Peyer's patch (tissue), 4 donors: ENCODE measurements at places on chromosomes 2 and 18.
A peak's percentile ranks its signal among the peaks of the same experiment; 100 is the strongest.

GRCh38 chr2:20212871-20213503 is 11.9 kb downstream of the SDC1 start:
- H3K27ac ChIP-seq: no peak overlapping the region
- no peaks in the 10 kb centered on the region for H3K27me3 ChIP-seq
- no peak overlapping the region for H3K4me3 ChIP-seq
- no peaks in the 10 kb centered on the region for H3K36me3 ChIP-seq
- peak; percentile 66 for DNase-seq

DNA sequence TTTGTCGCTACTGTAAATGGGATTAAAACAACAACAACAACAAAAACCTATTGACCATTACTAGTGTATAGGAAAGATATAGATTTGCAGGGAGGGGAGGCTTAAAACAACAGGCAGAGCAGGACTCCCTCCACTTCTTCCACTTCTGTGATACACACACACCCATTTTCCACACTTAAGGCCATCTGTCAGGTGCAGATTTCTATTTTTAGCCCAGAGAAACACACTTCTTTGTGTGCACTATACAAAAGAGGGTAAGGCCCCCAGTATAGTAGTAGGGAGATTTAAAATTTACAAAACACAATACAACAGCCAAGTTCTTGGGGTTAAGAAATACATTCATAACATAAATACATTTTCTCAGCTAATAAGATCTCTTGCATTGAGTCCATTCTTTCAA is 22.4 kb downstream of the PTPN2 start:
- no peak overlapping the region for H3K27ac ChIP-seq
- no peaks in the 10 kb centered on the region for H3K36me3 ChIP-seq
- no peak overlapping the region for H3K4me3 ChIP-seq
- H3K27me3 ChIP-seq: no peaks in the 10 kb centered on the region
- H3K4me1 ChIP-seq: peaks cover 13% of the 10 kb centered on the region
- DNase-seq: no peak

DNA sequence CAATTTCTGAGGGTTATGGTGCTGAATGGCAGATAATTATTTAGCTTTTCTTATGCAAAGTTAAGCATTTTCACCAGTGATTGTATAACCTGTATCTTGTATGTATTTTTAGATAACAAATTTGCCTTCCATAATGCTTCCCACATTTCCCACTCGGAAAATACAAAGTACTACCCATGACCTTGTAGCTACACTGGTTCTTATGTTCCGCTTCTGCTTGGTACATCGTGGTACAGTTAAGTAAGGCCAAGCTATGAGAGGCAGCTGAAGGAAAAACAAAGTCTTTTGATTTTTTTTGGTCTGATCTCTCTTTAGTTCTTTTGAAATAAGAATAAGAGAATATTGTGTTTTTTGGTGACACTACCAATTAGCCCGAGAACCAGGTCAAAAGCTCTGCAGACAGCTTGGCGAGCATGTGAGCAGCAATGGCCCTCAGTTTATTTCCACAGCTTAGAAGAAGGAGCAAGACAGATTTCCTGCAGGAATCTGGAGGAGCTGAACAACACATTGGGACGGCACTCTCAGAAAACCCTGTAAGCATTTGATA is 26.8 kb downstream of the SH3YL1 start:
- H3K4me1 ChIP-seq: no peaks in the 10 kb centered on the region
- H3K36me3 ChIP-seq: peaks cover 8% of the 10 kb centered on the region
- H3K27me3 ChIP-seq: no peaks in the 10 kb centered on the region
- H3K4me3 ChIP-seq: no peak overlapping the region
- no peak for DNase-seq

- H3K27me3 ChIP-seq: no peaks in the 10 kb centered on the region
- H3K4me1 ChIP-seq: no peaks in the 10 kb centered on the region
- DNase-seq: no peak
- H3K36me3 ChIP-seq: no peaks in the 10 kb centered on the region
- no peak overlapping the region for H3K27ac ChIP-seq
Observed at GRCh38 chr2:122148128-122148767, 392.8 kb downstream of the TSN start.

- no peak for DNase-seq
- no peaks in the 10 kb centered on the region for H3K27me3 ChIP-seq
- no peak overlapping the region for H3K4me3 ChIP-seq
- no peaks in the 10 kb centered on the region for H3K36me3 ChIP-seq
Observed at GRCh38 chr2:65675350-65675749, 243.0 kb upstream of the SPRED2 start.

GRCh38 chr2:189474526-189474925 is 33.3 kb downstream of the WDR75 start:
- no peak overlapping the region for H3K4me3 ChIP-seq
- no peak for DNase-seq
- no peaks in the 10 kb centered on the region for H3K36me3 ChIP-seq
- no peaks in the 10 kb centered on the region for H3K4me1 ChIP-seq
- no peaks in the 10 kb centered on the region for H3K27me3 ChIP-seq

- no peaks in the 10 kb centered on the region for H3K4me1 ChIP-seq
- no peaks in the 10 kb centered on the region for H3K27me3 ChIP-seq
- no peak overlapping the region for H3K4me3 ChIP-seq
- DNase-seq: no peak
Observed at GRCh38 chr2:225995796-225996461, 596.4 kb downstream of the NYAP2 start.

DNA sequence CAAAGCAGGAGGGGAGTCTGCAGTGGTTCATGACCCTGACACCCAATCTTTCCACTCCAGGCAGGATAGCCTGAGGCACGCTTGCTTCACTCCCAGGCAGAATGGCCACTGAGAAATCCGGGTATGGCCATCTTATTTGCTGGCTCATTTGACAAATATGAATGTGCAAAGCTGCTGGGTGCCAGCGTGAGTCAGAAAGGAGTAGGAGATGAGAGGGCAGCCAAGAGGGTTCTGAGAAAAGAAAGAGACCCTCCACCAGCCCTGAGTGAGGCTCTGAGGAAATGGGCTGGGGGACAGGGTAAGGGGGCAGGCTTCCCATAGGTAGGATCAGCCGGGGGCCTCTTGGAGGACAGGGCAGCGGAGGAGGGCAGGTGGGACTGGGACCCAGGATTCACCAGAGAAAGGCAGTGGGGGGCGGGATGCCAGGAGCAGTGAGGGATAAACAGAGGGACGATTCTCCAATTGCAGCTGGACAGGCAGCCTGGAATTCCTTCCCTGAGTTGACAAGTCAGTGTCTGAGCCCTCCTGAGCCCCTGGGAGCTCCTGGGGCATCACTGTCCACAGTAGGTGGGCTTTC is 15.2 kb downstream of the RAMP1 start:
- DNase-seq: no peak
- no peaks in the 10 kb centered on the region for H3K27me3 ChIP-seq

DNA sequence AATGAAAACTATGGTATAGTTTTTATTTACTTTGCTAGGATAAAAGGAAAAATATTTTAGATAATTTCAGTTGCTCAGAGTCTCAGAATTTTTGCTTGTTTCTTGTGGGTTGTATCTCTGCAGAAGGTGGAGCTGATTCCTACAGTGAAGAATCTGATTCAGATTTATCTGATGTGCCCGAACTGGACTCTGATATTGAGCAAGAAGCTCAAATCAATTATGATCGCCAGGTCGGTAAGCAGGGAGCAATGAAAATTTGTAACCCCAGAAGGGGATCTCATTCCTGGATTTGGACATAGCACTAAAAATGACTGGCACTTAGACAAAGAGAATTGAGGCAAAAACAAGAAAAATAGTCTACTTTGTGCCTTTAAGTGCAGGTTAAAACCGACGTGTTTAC is 140.2 kb downstream of the EML6 start:
- DNase-seq: no peak
- no peaks in the 10 kb centered on the region for H3K27me3 ChIP-seq
- H3K4me3 ChIP-seq: no peak overlapping the region
- no peaks in the 10 kb centered on the region for H3K4me1 ChIP-seq
- no peaks in the 10 kb centered on the region for H3K36me3 ChIP-seq

DNA sequence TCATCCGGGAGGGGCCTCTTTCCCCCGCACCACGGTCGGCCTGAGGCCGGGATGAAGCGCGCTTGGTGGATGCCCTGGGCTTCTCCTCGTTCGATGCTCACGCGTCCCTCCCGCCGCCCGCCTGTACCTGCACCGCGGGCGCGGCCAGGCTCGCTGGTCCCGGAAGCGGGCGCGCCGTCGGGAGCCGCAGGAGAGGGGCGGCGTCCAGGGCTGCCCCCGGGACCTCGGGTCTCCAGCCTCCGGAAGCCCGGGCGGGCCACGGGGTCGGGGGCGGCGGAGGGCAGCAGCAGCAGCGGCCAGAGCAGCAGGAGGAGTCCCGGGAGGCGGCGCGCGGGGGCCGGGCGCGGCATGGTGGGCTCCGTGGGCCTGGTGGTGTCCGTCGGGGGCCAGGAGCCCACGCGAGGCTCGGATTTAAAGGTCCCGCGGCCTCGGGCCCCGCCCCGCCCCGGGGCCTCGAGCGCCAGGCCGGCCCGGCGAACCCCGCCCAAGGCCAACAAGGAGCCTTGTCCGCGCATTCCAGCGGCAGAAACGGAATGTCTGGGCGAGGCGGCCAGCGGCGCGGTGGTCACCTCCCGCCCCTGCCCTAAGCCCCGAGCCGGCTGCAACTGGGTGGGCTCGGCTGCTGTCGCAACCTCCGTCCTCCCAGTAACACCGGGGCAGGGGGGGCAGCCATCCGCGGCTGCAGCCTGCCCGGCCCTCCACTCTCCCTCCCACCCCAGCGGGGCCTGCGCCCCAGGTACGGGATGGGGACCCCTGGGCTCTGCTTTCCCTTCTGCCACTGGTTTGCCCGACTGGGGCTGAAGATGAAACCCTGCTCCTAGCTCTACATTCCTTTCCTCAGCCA is at the start of gene MATN3:
Gene MATN3, minus strand, starts transcription at position 387 of the 844 bp plus-strand sequence. Its CDS starts 37 bp downstream, at position 350.
- H3K4me3 ChIP-seq: peak within 1 kb of the TSS; percentile 62
- H3K27me3 ChIP-seq: peaks cover 5% of the 10 kb centered on the region
- peaks cover 13% of the 10 kb centered on the region for H3K4me1 ChIP-seq
- no peaks in the 10 kb centered on the region for H3K36me3 ChIP-seq
- DNase-seq: no peak

- no peak overlapping the region for H3K27ac ChIP-seq
- H3K36me3 ChIP-seq: no peaks in the 10 kb centered on the region
- no peak for DNase-seq
- peak overlapping the region; percentile 72 for H3K4me3 ChIP-seq
- H3K27me3 ChIP-seq: no peaks in the 10 kb centered on the region
- no peaks in the 10 kb centered on the region for H3K4me1 ChIP-seq
Observed at GRCh38 chr2:119222863-119223520, 642 bp upstream of the STEAP3 start.

DNA sequence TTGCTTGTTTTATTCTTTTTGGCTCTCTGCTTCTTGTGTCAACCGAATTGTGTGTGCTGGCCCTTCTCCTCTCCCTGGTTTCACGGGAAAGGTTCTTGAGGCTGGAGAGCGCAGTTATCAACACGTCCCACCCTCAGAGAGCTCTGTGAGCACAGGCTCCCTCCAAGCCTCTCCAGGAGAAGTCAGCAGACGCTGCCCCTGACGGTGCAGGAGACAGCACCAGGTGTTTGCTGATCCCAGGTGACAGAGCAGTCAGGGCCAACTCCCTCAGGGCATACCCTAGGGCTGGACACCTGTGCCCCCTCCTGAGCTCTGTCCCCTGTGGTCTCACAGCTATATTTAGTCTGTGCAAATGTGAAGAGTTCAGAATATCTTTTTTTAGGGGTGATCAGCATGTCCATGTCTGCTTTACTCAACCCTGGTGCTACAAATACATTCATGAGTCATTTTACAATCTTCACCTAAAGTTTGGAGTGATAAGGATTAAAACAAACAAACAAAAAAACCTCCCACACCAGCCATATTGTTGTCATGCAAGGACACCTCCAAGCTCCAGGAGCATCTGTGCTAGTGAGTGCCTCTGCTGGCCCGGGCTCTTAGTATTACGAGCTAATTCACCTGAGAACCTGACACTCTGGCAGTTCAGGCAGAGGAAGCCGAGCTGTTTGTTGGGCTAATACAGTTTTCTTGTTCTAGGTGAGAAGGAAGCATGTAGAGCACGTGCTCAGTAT is 65.9 kb upstream of the TMEM200C start:
- H3K4me3 ChIP-seq: no peak overlapping the region
- H3K27ac ChIP-seq: no peak overlapping the region
- H3K27me3 ChIP-seq: no peaks in the 10 kb centered on the region
- H3K4me1 ChIP-seq: no peaks in the 10 kb centered on the region
- DNase-seq: no peak
- H3K36me3 ChIP-seq: no peaks in the 10 kb centered on the region
